ENCODE measurements at places on chromosomes 3 and 15.
A peak's percentile ranks its signal among the peaks of the same experiment; 100 is the strongest.

DNA sequence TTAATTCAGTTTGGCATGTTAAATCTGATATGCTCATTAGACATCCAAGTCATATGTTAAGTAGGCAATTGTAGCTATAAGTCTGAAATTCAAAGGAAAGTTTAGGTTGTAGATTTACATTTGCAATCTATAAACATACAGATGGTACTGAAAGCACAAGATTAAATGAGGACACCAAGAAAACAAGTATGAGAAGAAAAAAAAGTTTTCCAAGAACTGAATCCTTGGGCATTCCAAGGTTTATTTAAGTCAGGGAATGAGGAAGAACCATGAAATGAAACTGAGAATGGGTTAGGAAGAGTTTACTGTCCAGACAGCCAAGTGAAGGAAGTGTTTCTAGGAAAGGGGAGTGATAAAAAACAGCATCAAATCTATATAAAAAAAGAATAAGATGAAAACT, 756.1 kb upstream of the DPPA4 start:
- DNase-seq = no peak

DNA sequence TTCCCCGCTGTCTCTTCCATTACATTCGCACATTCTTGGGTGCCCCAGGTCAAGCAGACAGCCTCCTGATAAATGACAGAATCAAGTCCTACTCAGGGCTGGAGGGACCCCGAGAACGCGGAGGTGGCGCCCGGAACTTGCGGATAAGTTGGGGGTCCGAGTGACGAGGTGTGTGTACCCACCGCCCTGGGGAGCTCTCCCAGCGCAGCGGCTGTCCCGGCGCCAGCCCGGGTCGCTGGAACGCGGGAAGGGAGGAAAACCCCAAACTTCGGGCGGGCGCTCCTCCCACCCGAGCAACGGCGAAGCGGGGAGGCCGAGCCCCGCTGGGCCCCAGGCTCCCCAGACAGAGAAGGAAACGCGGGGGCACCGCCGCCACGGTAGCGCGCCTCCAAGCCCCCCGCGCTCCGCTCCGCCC, 550 bp downstream of the CLN6 start:
- no peak for DNase-seq

DNA sequence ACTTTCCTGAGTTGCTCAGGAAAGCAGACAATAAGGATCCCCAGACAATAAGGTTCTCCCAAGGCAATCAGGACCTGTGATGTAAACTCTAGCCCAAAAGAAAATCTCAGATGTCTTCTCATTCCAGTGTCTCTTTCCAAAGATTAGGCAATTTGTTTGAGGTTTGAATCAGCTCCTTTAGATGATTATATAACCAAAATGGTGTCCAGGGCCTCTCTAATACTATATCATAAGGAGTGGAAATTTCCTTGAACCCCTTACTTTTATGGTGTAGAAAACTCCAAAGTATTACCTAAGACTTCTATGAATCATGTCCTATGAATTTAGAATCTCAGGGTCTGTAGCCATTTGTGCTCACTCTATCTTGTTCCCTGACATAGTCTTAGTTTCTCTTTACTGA, 65.9 kb downstream of the GPR176 start:
- no peak for DNase-seq

DNA sequence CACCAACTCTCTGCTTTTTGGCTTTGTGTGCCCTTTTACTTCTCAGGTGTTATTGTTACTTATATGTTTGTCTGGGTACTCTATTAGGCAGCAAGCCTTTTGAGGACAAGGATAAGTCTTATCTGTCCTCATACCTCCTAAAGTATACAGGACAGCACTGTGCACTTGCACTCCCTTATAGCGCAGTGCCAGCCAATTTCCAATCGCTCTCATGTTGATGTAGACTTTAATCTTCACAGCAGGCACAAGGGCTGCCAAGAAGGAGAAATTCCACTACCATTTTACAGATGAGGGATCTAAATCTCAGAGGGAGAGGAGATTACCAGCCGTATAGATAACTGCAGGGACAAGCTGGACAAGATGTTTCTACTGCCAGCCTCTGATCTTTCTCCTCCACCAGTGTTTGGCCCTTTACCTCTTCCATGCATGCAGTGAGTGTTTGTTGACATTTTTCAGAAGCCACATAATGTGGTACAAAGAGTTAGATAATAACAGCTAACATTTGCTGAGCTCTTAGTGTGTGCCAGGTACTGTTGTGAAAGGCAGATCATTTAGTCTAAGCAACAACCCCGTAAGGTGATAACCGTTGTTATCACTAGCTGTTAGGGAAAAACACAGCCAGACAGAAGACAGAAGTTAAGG, 30.1 kb downstream of the SST start:
- DNase-seq = no peak

- DNase-seq = no peak
Measured at GRCh38 chr15:31157644-31158069, 56.1 kb upstream of the TRPM1 start.

DNA sequence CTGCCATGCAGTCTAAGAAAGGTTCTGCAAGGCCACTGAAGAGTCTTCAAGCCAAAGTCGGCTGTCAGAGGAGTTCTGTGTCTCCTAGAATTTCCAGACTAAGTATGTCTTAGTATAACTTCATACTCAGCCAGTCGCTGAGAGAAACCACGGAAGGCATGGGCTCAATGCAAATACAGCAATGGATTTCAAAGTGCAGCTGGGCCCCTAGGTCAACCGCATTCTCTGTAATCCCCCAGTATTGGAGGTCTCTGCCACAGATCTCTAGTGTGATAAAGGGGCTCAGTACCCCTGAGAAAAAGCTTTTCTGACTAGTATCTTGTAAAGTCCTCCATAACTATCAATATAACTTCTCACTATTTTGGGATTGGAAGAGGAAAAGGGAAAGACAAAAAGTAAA, 208.3 kb downstream of the VPS13C start:
- DNase-seq = no peak

GRCh38 chr3:165669967-165670366, 167.3 kb downstream of the BCHE start:
- no peak for DNase-seq

DNA sequence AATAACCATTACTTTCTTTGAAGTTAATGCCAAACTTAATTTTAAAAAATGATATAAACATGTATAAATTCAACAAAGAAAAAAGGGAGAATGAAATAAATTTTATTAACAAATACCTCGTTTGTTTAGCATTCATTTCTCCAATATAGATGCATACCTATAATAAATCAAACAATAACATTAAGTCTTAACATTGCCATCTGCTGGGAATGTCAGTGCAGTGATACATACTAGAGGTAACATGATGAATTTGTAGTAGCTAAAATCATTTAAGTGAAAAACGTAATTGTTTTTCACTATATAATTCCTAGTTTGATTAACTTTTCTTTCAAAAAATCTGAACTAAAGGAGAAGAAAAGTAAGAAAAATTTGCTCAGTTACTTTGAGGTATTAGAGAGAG, 340.2 kb upstream of the CBLB start:
- DNase-seq = no peak

DNA sequence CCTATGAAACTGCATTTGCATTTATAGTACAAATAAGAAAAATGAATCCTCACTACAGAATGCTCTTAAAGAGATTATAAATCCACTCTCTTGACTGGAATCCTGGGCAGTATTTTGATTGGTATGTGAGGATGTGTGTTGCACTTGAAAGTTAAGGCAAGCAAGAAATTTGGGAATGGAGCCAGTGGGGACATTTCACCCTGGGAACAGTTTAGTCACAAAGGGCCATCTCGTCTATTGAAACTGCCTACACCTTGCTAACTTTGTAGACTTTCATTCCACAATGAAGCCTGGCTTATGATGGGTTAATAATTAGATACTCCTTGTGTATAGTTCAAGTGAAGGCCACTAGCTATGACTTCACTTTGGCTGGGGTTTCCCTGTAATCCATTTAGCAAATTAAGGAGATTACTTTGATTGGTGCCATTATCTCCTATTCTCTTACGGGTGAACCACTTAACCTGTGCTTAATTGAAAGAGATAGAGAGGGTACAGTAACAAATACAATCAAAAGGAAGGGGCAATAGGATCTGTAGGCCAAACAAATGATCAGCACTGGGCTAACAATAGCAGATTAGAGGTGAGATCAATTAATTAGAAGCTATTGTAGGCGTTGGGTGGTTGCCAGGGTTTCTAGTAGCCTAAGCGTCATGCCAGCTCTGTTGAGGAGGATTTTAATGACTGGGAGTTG, 146.9 kb upstream of the RARB start:
- DNase-seq = no peak

DNA sequence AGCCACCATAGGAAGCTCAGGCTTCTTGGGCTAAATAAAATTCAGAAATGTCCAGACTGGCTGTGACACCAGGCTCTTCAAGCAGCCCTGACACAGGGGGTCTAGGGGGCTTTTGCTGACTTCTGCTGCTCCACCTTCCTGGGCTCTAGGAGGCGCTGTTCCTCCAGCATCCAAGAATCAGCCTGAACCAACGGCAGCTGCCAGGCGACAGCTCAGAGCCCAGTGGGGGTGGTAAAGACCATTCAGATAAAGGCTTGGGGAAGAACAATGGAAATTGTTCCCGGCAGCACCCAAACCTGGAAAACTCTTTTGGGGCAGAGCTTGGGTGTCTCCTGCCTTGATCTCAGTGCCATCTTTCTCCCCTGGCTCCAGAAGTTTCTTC, 21.6 kb upstream of the PSTPIP1 start:
- peak; percentile 50 for DNase-seq

DNA sequence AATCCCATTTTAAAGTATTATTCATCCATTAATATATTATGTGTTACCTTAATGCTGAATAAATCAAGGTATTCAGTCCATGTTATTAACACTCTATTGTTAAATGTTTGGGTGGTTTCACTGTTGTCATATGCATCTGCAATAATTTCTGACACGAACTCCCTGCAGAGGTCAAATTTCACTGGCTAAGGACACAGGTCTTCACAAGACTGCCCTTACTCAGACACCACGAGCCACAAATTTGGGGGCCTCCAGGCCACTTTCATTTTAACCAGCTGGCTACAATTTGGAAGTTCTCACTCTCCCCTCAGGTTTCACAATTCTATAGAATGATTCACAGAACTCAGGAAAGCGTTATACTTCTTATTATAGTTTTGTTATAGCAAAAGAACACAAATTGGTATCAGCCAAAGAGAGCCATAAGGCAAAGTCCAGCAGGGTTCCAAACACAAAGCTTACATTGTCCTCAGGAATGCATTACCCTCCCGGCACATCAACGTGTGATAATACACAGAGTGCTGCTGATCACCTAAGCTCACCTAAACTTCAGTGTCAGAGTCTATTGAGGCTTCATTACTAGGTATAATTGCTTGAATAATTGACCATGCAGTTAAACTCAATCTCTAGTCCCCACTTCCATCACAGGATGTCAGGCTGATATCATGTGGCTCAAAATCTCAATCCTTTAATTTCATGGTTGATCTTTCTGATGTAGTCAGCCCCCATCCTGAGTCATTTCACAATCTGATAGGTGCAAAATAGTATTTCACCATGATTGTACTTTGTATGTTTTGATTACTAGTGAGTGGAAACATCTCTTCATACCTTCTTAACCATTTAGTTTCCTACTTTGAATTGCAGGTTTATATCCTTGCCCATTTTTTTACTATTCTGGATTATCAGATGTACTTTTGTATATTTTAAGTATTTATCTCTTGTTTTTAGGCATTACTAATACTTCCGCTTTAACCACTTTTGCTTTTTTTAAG, 441.4 kb upstream of the AGTR1 start:
- no peak for DNase-seq

- DNase-seq = no peak
Measured at GRCh38 chr3:119653876-119654275, 6.5 kb downstream of the POPDC2 start.

DNA sequence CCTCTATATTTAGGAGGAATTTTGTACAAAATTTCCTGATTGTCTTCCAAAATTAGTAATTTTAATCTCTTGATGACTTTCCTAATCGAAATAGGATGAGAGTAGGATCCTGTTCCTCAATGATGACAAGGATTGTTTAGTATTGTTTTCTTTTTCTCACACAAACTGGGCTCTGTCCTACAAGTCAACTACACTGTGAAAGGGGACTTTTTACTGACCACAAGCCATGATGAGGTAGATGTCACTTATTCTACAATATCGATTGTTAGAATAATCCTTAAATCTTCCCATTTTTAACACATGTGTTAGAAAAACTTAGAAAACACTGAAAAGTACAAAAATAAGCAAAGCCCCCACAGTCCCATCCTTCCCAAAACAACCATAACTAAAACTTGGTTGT, 35.8 kb upstream of the TSC22D2 start:
- DNase-seq = no peak

DNA sequence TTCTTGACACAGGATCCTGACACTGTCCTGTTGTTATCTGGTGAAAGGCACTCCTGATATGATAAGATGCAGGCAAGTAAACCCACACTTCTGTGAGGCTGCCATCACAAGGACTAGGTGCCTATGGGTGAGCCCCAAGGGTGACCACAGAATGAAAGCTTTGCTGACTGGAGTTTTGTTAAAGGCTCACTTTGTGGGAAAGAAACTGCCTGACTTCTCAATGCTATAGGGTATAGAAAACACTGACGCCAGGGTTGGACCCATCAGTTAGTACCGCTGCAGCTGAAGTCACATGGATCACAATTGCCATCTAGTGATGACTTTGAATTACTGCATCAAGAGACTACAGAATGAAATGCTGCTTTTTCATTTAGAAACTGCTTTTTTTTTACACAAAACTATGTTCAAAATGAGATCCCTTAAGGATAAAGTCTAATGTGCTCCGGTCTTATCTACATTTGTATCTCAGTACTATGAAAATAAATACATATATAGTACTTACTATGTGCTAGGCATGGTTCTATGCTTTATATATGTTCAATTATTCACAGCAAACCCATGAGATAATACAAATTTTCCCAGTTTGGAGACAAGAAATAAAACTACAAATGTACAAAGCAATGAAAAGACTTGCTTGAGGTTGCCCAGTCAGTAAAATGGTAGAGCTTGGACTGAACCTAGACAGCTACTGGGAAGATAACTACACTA, 64.2 kb upstream of the CMSS1 start:
- peak; percentile 8 for DNase-seq

GRCh38 chr3:84980011-84980410, 21.2 kb downstream of the CADM2 start:
- DNase-seq = no peak

- peak; percentile 32 for DNase-seq
Measured at GRCh38 chr3:169759256-169759655, 5.6 kb downstream of the TERC start.

DNA sequence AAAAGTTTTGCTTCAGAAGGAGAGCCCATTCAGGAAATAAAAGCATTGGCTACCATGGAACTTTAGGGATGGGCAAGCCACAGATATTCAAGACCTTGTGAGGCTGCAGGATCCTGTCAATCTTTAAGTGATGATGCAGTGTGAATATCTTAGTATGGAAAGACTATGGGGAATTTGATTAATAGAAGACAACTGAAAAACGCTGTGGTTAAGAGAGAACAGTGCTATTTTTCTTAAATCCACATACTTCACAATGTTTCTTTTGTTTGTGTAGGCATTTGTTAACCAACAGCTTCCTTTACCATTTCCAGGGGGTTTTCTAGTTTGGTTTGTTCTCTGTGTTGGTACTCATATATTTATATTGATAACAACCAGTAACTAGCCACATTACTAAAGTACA, 90.3 kb downstream of the TMEM212 start:
- DNase-seq = no peak

- no peak for DNase-seq
Measured at GRCh38 chr3:94709249-94709902, 646.5 kb downstream of the NSUN3 start.
